ENCODE measurements at places on chromosomes 12 and 14.

DNA sequence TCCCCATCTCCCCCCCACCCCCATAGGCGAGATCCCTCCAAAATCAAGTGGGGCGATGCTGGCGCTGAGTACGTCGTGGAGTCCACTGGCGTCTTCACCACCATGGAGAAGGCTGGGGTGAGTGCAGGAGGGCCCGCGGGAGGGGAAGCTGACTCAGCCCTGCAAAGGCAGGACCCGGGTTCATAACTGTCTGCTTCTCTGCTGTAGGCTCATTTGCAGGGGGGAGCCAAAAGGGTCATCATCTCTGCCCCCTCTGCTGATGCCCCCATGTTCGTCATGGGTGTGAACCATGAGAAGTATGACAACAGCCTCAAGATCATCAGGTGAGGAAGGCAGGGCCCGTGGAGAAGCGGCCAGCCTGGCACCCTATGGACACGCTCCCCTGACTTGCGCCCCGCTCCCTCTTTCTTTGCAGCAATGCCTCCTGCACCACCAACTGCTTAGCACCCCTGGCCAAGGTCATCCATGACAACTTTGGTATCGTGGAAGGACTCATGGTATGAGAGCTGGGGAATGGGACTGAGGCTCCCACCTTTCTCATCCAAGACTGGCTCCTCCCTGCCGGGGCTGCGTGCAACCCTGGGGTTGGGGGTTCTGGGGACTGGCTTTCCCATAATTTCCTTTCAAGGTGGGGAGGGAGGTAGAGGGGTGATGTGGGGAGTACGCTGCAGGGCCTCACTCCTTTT is 2.7 kb downstream of the GAPDH start:
- no peak for DNase-seq

- no peak for DNase-seq
These were observed 102.2 kb downstream of the ARF6 start for GRCh38 chr14:49994951-49995561.

DNA sequence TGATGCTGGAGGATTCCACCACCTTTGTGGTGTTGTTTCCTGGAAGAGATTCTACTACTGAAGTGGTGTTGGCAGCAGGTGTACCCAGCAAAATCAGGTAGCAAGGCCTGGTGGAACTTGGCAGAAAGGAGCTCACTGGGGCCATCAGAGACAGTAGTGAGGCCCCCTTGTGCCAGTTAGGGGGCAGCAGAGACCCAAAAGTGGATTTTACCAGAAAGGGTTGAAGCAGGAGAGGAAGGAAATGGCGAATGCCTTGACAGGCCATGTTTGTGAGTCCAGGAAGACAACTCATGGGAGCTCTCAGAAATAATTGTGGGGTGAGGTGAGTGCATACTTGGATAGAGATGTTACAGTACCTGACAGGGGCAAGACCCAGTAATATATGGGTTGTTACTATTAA is 137.7 kb upstream of the FGD4 start:
- DNase-seq, result no peak

DNA sequence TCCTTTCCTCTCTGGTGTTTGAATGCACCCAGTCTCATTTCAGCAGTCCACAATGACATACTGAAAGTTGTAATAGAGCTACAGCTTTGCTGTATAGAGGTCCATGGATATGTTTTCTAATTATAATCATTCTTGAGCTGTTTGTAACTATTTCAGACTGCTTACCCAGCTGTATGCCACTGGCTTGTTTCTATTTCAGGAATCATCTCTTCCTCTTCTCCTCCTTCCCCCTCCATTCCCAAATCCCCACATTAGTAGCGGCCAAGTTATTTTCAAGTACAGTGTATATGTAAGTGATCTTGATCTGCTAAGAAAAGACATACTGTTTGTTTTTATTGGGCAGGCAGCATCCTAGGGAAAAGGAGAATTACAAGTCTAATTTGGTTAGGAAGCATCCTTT is 775.0 kb downstream of the DIO2 start:
- DNase-seq, result no peak

DNA sequence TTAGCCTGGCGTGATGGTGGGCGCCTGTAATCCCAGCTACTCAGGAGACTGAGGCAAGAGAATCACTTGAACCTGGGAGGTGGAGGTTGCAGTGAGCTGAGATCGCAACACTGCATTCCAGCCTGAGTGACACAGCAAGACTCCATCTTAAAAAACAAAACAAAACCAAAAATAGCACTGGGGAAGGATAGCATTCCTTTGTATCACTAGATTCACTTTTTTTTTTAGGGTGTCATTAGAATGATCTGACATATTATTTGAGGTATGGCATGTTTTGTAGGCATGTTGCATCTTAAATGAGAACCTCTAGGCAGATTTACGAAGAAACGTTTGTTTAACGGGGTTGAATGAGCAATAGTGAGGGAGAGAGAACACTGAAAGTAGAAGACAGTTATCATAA is 16.8 kb upstream of the FAR2 start:
- no peak for DNase-seq

DNA sequence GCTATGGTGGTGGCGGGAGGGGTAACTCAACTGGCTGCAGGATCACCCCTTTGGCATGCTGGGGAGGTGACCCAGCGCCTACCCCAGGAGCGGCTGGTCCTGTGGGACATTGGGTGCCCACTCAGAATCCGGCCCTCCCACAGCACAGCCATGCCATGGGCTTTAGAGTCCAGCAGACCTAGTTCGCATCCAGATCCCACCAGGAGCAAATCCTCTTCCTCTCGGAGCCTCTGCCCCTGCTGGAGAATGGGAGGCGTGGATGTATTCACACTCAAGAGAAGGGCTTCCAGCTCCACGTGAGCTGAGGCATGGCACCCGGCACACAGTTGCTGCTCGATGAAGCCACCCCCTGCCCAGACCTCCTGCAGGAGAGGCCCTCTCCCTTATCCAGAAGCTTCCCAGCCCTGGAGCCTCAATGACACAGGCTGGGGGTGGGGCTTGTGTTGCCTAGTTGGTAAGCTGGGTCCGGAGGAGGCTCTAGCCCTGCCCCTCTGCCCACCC is 17.7 kb downstream of the FAM222A start:
- no peak for DNase-seq

- no peak for DNase-seq
These were observed 1.1 kb upstream of the SENP1 start for GRCh38 chr12:48106681-48107613.

GRCh38 chr14:93073358-93073707 is 42.4 kb downstream of the ITPK1 start:
- no peak for DNase-seq

DNA sequence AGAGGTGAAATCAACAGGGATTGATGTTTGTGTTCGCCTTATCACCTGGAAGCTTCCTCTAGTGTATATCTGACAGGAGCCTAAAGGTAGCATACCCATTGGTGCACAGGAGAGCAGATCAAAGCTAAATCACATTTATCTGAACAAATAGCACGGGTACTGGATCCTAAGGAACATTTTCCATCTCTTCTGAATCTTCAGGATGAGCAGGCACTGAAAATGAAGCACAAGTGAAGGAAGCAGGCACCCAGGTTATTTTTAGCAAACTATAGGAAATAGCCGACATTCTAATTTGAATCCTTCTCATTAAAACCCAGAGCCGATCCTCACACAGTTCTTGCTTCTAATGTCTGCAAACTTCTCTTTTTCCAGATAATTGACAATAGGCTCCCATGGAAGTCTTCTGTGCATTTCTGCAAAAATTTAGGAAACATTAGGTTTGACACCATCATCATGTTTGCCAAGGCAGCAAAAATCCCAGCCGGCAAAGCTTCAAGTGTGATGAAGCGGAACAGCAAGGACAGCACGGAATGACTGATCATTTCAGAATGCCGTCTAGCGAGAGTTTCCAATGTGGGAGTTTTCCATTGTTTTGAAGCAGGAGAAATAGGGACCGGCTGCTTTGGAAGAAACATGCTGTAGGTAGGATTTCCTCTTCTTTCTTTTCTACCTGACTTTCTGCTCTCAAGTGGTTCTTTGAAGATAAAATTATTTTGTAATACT is 24.3 kb upstream of the RGS6 start:
- no peak for DNase-seq

DNA sequence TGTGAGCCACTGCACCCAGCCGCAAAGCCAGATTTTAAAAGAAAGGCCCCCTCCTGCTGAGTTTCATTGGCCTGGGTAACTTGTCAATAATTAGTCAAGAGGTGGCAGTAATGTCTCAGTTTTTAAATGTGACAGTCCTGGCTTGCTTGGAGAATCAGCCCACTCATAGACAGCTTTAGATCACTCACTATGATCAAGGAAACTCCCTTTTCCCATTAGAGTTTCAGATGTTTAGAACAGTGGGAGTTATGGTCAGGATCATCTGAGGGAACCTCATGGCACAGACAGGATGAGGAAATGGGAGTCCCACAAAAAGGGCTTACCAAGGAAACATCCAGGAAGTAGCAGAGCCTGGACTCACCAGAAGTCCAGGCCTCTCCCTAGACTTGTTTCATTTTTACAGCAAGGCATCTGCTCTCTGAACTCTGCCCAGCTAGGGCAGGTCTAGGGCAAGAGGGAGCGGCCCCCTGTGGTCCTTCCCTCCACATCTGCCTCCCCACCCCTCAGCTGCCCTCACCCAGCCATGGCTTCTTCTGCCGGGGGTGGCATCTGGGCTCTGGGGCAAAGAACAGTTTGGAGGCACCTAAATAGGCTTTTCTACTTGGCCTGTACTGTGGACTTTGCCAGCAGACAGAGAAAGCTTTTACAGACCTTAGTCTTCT is 11.2 kb downstream of the BCL2L14 start:
- no peak for DNase-seq

DNA sequence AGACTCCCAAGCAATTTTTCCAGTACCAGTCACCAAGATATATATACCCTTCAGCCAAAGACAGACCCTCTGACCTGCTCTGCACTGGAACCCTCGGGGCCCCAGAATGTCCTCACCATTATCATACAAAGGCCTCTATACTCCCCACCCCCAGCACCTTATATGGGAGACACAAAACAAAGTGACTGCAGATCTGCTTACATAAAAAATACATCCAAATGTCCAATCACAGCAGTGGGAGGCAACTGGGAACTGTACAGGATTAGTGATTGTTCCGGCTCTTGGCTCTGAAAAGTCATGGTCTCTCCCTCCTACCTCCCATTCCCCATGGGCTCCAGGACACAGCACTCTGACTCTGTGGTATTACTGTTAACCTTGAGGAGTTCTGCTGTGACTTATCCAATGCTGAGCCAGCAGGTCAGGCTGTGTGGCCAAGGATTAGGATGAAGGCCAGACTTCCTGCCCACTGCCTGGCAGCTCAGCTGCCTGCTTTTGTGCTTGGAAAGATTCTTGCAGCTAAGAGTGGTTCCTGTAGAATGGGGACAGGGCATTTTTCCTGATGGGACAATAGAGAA is 13.7 kb downstream of the OXA1L start:
- no peak for DNase-seq

DNA sequence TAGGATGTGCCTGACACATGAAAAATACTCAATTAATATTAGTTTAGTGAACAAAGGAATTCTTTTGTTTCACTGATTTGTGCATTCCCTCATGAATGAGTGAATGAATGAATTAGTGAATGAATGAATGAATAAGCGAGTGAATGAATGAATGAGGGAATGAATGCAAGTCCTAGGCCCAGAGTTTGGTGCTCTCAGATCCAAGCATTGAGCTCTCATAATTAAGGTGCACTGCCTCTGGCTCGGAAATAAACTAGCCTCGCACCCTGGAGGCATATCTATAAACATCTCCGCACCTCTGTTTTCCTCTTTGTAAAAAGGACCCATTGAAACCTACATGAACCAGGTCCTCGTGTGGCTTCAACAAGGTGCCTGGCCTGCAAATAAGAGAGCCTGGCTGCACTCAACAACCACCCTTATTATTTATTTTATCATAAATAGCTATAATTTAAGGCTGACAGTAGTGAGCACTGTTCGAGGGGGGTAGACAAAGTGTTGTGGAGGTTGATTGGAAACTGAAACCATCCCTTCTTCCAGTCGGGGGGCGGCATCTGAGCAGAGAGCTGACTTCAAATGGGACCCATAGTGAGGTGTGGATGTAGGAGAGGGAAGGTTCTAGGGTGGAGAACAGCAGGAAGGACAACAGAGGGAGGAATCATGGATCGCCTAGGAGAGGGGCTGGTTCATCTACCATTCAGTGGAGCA is 316.8 kb downstream of the BCL11B start:
- DNase-seq, result no peak

GRCh38 chr12:85617307-85618091 is 218.7 kb downstream of the RASSF9 start:
- DNase-seq, result no peak

DNA sequence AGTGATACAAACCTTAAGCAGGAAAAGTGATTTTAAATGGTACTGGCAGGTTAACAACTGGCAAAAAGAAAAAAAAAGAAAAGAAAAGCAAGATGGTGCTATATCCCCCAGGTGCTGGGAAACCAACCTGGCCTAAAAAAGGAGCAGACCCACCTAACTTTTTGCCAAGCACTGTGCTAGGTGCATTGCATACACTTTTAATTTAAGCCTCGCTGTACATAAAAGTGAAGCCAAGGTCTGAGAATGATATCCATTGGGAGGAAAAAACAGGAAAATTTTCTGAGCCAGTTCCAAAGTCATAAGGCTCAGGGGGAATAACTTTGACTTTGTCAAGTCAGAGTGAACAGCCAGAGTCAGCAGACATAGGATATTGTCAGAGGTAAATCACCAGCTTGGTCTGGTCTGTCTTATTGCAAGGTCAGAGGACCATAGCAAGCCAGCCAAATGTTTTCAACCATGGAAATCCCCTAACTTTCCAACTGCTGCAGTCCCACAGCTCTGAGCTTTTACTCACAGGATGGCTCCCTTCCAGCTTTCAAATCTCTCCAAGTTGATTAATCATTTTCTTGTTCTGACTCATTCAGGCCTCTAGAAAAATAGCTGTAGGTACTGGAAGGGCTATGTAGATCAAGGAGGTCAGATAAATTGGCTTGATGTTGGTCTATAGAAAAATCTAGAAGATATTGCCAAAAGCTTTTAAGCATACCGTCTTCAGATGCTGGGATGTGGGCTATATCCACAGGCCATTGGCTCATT is 412.9 kb downstream of the RAD51B start:
- no peak for DNase-seq

DNA sequence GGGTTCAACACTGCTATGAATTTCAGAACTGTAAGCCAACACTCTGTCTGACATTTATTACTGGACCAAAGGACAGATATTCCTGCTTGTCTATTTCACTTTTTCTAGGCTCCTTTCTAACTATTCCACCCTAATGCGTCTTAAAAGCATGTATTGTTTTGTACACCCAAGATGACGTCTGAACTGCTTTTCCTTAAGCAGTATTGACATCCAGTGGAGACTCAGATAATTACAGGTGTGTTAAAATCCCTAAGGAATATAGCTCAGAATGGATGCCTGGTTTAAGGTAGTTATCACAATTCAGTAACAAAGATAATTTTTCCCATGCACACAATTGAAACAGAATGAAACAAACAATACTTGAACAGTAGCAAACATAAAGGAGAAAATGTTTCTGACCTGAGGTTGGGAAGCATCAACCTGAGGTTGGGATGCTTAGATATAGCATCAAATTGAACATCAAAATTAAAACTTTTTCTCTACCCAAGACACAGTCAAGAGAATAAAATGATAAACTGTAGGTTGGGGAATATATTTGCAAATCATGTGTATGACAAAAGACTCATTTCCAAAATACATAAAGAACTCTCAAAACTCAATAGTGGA is 93.7 kb upstream of the PTPRR start:
- no peak for DNase-seq

Measured in liver (tissue), 10 donors.